ENCODE measurements at places on chromosomes 1 and 21.

GRCh38 chr1:150843474-150843873 is 32.9 kb downstream of the ARNT start:
- peak; percentile 26 for DNase-seq

- DNase-seq, result no peak
Measured at GRCh38 chr1:204348722-204349121, 11.0 kb downstream of the PLEKHA6 start.

DNA sequence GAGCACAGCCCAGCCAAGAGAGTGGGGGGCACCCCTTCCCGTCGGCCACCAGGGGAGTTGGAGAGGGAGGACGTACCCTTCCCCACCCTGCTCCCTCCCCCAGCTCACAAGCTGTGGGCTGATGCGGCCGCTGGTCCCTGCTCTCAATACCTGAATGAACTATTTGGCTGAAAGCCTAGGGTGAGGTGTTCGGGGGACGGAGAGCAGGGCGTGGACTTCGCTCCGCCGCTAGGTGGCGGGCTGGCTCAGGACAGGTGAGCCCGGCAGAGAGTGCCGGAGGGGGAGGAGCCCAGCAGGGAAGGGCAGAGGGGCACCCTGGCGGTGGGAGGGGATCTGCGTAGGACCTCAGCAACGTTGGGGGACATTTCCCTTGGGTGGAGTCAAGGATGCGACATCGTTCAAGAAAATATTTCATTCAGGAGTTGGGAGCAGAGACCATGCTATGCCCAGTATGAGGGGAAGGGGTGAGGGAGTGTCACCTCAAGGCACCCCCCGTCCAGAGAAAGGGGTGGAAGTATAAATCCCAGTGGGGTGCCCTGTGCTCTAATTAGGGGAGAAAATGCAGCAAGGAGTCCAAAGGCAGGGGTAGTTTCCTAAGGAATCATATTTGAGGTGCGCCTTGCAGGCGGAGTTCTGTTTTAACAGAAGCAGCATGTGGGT is 12.0 kb upstream of the RHBG start:
- peak; percentile 29 for DNase-seq

- peak; percentile 81 for DNase-seq
Measured at GRCh38 chr1:207172885-207173284, 68.9 kb downstream of the C4BPA start.

- DNase-seq, result no peak
Measured at GRCh38 chr1:234226113-234226818, 147.0 kb upstream of the COA6 start.

GRCh38 chr1:175944591-175944990 is 201.2 kb upstream of the TNR start:
- no peak for DNase-seq

GRCh38 chr1:43552813-43553212 is 22.1 kb downstream of the PTPRF start:
- no peak for DNase-seq

DNA sequence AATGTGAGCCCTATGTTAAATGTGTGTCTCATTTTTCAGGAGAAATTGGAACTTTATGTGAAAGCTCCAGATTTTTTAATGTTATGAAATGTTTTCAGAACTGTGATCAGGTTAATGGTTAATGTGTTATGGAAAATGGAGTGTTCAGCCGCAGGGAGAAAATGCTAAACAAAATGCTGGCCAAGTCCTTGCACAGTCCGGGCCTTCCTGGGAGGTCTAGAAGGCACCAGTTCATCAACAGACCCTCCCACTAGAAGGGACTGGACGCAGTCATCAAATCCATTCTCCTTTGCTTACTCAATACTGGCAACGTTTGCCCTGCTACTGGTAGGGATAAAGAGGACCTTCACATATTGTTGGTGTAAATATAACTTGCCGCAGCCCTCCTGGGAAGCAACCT is 43.4 kb downstream of the VWA5B1 start:
- DNase-seq, result no peak

DNA sequence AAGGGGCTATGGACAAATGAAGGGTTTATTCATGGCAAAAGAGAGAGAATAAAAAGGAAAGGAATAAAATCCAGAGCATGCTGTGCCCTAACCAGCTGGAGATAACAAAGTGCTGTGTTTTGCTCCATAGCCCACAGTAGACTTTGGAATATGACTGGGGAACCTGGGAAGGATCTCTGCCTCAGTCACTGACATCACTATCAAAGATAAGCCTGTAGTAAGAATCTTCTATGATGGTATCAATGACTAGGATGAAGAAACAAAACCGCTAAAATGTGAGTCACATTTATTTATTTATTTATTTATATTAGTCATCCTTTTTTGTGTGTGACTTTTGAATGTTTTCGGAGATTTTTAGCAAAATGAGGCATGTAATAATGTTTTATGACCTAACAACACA is 56.3 kb downstream of the NVL start:
- DNase-seq, result no peak

DNA sequence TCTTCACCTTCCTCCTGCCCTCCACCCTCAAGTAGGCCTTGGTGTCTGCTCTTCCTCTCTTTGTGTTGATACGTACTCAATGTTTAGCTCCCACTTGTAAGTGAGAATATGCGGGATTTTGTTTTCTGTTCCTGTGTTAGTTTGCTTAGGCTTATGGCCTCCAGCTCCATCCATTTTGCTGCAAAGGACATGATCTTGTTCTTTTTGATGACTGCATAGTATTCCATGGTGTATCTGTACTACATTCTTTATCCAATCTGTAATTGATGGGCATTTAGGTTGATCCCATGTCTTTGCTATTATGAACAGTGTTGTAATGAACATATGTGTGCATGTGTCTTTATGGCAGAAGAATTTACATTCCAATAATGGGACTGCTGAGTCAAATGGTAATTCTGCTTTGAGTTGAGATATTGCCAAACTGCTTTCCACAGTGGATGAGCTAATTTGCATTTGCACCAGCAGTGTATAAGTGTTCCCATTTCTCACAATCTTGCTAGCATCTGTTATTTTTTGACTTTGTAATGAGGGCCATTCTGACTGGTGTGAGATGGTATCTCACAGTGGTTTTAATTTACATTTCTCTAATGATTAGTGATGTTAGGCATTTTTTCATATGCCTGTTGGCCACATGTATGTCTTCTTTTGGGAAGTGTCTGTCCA is 272.7 kb downstream of the SDCCAG8 start:
- DNase-seq, result no peak

DNA sequence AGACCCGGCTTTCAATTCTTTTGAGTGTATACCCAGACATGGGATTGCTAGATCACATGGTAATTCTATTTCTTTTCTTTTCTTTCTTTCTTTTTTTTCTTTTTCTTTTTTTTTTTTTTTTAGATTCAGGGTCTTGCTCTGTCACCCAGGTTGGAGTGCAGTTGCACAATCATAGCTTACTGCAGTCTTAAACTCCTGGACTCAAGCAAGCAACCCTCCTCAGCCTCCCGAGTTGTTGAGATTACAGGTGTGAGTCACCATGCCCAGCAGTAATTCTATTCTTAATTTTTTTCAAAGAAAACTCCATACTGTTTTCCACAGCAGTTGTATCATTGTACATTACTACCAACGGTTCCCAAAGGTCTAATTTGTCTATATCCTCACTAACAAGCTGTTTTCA is 13.5 kb upstream of the RNF186 start:
- no peak for DNase-seq

DNA sequence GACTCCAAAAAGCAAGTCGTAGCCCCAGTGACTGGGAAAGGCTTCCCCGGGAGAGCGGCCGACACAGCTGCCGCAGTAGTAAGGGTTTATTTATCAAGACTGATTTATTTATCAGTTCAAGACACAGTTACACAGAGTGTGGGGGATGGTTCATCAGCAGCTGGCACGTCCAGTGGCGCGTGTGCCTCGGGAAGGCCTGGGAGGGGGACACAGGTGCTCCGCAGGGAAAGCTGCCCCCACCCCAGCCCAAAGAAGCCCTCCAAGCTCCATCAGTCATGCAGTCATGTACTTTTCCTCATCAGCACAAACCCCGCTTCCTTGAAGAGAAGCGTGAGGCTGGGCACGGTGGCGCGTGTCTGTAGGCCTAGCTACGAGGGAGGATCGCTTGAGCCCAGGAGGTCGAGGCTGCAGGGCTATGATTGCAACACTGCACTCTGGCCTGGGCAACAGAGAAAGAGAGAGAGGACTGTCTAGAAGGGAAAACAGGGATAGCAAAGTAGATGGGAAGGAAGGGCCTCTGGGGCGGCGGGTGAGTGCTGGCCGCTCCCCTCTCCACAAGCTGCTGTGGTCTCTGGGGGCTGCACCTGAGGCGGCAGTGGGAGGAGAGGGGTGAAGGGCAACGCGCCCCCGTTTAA is 53.2 kb downstream of the PRKCZ start:
- no peak for DNase-seq

GRCh38 chr1:32330558-32331151 is 5.4 kb downstream of the MARCKSL1 start:
- no peak for DNase-seq

DNA sequence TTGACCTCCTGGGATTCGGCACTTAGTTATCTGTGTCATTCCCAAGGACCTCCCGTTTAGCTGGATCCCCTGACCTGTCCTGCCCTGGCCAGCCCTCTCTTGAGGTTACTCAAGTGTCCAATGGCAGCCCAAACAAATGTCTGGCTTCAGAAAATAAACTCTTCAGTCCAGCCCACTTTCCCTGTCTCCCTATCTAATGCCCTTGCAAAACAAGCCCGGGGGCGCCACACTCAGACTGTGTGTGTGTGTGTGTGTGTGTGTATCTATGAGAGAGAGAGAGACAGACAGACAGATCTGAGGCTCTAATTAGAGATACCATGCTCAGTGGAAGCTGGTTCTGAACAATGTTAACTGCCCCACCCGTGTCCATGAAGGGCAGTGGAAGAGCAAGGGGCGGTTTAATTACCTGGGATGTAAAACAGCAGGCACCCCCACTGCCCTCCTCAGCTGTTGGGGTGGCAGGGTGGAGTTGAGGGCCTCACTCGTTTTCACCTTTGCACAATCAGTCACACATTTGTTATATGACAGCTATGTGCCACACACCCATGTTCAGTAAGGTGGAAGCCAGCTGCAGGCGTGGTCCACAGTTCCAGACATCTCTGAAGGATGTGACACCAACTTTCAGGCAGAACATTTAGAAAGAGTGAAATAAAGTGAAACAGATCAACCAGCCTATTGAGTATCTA is 57.4 kb downstream of the B3GALT5 start:
- DNase-seq, result no peak

- no peak for DNase-seq
Measured at GRCh38 chr1:248627971-248628844, 6.7 kb downstream of the OR2T11 start.

GRCh38 chr1:44289530-44289929 is 65.5 kb downstream of the ERI3 start:
- no peak for DNase-seq

DNA sequence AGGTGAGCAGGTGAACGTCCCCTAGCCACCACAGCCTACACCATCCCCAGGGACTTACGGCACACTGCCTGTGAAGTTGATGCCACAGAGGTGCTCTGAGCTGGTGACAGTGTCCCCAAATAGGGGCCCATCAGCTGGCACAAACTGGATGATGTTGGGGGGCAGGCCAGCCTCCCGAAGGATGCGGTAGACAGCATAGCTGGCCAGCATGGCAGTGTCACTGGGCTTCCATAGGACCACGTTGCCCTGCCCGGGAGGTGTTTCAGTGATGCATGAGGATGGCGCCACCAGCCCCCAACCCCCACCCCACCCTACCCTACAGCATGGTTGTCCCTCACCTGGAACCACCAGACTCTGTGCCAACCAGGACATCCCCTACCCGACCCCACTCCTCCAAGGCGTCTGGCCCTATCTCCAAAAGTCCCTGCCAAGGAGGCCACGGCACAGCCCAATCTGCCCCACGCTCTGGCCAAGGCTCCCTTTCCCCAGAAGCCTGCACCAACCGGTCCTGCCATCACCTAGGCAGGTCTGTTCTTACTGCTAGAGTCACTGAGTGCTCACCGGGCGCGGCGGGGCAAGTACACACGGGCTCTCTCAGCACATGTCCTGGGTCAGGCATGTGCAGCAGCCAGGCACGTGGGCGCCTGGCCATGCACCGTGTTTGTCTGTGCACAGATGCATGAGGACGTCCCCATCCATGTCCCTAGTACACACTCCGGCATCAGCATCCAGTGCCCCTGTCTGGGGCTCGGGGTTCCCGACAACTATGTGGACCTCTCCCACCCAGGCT is 20.5 kb downstream of the ALDH4A1 start:
- no peak for DNase-seq

- no peak for DNase-seq
Measured at GRCh38 chr21:39660191-39660980, 47.6 kb downstream of the B3GALT5 start.

- DNase-seq, result no peak
Measured at GRCh38 chr21:26795866-26796329, 49.3 kb downstream of the ADAMTS1 start.

GRCh38 chr1:185533596-185533995 is 200.6 kb upstream of the HMCN1 start:
- peak; percentile 60 for DNase-seq

DNA sequence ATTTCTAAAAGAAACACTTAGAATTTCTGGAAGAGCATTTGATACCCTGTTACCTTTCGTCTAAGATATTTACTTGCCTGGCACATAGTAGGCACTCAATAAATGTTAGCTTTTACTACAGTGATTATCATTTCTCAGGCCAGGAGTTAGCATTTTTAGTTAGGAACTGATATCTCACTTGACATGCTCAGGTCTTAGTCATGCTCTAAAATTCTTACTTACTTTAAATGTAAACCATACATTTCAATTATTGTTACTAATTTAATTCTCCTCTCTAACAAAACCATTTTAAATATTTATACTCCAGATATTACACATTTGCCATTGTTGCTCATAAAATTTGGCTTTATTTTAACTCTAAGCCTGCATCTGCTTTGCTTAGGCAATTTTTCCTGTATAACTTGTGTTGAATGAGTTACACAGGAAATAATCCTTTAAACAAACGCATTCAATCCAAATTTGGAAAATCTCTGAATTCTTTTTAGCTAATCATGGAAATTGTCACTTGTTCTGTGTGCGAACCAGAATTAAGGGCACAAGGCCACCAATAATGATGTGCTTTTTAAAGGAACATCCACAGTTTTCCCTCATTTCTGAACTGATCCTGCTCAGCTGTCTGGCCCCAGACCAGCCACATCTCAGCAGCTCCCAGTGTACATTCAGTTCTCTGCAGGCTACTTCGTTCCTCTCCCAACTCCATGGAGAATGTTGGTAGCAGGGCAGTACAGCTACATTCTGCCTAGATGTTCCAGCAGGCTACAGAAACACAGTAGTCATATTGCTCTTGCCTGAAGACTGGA is 15.6 kb downstream of the NIBAN1 start:
- DNase-seq, result no peak

GRCh38 chr1:49048188-49048587 is 271.5 kb upstream of the BEND5 start:
- DNase-seq, result no peak

DNA sequence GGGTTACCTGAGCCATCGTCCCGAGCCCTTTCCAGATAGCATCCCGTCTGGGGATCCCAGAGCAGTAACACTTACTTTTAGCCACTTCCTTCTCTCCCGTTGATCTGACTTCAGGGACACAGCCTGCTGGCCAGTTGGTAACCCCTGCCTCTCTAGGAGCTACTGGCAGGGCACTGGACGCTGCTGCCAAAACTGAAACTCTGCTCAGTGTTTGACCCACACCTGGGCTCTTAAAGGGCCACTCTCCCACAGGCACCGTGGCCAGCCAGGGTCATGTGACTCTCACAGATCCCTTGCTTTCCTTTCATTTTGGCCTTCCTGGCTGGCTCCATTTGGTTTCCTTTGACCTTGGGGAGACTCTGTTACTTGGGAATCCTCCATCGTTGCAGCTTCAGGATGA is at the start of gene PIGR:
Gene PIGR (minus strand): TSS at position 206 of the 400 bp plus-strand sequence. CDS start 5,935 bp downstream, outside the sequence.
- DNase-seq, result no peak

Data from CD14-positive monocyte (primary cell).